Activated T-cell treated with anti-CD3 and anti-CD28 coated beads for 24 hours (primary cell): ENCODE measurements at places on chromosomes 12 and 14.

- no peak for DNase-seq
Measured at GRCh38 chr12:53585448-53586125, 40.6 kb downstream of the ATF7 start.

- DNase-seq, result no peak
Measured at GRCh38 chr14:22231018-22231417, 358.0 kb downstream of the DAD1 start.

GRCh38 chr14:66099931-66100330 is 386.2 kb upstream of the CCDC196 start:
- DNase-seq, result no peak

- no peak for DNase-seq
Measured at GRCh38 chr12:39327965-39328364, 115.0 kb downstream of the KIF21A start.

DNA sequence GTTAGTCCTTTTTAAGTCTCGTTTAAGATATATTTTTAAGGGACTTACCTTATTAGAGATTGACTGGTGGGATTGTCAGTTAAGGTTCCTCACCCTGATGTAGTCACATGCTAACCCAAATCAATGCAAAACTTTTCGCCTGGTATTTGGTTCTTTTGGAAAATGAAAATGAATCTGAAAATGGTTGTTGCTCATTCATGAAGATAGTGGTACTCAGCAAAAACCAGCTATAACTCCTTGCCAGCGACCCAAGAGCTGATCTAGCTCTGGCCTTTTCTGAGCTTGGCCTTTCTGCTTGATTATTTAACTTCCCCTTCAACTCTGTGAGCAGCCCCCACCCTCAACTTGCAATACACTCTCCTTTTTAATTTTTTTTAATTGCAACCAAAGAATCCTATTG is 85.0 kb upstream of the GTF2A1 start:
- DNase-seq, result no peak

DNA sequence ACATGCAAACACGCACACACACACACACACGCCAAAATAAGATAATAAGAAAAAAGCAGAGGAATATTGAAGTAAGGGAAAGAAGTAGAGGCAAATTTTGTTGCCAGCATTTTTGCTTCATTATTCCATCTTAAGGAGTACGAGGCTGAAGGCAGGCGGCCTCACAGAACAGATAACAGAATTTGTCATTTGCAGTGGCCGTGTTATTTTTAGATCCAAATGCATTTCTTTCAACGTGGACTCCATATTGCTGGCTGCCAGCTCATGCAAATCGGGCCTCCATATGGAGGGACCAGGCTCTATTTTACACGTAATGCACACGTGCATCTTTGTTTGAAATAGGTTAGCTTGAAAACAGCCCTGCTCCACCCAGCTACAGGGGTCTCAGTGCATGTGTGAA is 172.9 kb downstream of the RBM19 start:
- no peak for DNase-seq

DNA sequence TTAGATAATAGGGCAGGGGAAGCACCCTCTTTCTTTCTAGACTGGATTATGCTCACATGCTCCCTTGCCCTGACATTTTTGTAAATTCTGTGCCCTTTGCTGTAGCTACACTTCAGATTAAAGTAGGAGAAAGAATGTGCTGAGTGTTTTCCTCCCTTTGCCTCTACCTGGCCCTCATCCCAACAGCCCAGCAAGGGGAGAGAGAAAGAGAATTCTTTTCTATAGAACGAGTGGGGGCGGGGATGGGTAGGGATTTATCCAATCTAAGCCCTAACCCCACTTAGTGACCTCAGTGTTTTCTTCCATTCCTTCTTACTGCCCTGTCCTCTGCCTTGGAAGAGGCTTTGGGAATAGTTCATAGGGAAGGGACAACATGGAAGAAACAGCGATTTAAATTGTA is 13.5 kb downstream of the GPR84 start:
- no peak for DNase-seq

GRCh38 chr12:47755655-47756562 is 2.8 kb downstream of the RAPGEF3 start:
- peak; percentile 17 for DNase-seq

DNA sequence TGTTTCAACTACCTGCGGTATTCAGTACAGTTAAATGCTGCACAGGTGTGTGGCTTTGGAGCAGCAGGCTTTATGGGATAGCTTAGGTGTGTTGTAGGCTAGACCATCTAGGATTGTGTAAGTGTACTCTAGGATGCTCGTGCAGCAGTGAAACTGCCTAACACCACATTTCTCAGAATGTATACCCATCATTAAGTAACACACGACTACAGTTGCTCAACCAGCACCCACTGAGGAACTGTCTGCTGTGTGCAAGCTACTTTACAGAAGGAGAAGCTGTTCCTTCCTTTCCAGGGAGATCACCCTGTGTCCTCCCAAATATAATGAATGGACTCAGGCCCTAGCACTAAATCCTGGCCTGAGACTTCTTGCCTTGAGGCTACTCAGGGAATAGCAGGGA is 94.8 kb downstream of the SLC24A4 start:
- no peak for DNase-seq

DNA sequence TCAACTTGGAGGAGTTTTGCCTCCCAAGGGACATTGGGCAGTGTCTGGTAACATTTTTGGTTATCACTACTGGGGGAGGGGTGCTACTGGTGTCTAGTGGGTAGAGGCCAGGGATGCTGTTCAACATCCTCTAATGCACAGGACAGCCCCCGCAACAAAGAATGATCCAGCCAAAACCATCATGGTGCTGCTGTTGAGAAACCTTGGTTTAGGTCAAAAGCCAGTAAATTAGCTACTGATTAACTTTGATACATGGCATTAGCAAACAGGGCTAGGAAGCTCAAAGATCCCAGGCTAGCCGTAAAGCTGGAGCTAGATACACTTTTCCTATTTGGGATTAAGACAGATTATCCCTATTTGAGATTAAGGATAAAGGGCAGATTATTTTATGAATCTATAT is 8.8 kb downstream of the ALKBH2 start:
- DNase-seq, result no peak

DNA sequence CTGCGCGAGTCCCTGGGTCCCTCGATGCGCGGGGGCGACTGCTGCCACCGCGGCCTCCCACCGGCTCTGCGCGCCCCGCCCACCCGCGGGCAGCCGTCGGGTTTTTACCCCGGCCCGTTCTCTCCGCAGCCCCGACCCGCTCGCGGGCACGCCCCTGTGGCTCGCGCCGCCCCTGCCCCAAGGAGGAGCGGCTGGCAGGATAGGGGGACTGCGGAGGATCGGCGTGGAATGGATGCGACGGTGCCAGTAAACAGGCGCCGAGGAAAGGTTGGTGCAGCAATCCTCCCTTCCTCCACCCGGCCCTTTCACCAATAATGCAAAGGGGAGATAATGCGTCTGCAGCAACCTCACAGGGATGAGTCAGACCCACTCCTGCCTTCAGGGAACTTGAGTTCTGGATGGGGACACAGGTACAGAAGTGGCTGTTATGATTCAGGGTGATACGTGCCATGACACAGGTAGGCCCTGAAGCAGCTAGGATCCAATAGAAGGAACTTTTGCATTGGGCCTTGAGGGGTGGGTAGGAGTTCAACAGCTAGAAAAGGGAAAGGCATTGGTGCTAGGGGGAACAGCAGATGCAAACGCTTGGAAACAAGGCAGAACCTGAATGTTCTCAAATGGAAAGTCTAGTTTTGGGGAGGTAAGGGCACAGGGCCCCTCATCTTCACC is 554 bp upstream of the DEGS2 start:
- DNase-seq, result no peak

DNA sequence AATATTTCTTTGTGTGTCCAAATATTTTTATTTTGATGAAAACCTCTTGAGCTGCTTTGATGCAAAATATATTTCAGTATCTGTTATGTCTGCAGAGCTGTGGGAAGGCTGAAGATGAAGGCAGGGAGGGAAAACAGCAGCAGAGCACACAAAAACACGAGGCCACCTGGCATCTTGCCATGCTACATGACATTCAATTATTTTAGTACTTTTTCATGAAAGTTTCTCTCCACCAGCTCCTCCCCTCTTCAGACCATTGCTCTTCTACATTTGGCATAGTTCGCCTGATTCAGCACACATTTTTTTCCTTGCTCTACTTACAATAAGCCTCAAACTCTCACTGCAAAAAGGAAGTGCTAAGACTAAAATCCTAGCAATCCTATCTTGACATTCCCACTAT is 4.6 kb upstream of the ALX1 start:
- DNase-seq, result no peak

GRCh38 chr12:115660211-115660805 is 617.2 kb downstream of the MED13L start:
- DNase-seq, result no peak

DNA sequence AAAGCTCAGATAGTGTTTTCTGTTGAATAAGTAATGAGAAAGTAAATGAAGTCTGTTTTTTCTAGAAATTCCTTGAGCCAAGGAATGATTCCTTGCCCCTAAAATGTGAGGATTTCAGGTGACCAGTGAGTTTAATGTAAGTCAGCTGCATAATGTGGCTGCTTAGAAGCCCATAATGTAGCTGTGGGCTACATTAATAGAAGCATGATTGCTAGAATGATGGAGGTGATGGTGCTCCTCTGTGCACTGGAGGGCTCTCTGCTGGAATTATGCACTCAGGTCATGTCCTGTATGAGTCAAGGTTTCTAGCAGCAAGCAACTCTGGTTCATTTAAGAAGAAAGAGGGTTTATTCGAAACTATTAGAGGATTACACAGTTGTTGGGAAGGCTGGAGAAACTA is 19.6 kb upstream of the PWP1 start:
- DNase-seq, result no peak

GRCh38 chr12:46367351-46368029 is 5.1 kb downstream of the SLC38A2 start:
- DNase-seq, result no peak

DNA sequence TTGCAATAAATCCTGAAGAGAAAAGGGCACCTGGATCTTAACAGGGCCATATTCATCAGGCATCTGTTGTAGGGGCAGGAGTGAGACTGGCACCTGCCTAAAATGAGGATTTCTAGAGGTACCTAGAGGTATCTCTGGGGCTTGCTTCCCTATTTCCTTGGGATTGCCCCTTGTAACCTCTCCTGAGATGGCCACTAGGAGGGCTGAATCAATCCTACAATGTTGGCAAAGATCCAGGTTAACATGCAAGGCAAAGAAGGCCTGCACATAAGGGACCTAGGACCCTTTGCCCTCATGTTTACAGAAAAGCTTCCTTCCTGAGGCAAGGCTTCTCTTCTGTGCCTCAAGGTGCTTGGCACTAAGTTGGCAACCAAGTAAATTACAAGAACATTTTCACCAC is 25.8 kb upstream of the CLEC4E start:
- DNase-seq, result no peak

GRCh38 chr12:87667378-87667777 is 361.8 kb downstream of the C12orf50 start:
- DNase-seq, result no peak

GRCh38 chr14:56694609-56695008 is 115.0 kb downstream of the TMEM260 start:
- no peak for DNase-seq

DNA sequence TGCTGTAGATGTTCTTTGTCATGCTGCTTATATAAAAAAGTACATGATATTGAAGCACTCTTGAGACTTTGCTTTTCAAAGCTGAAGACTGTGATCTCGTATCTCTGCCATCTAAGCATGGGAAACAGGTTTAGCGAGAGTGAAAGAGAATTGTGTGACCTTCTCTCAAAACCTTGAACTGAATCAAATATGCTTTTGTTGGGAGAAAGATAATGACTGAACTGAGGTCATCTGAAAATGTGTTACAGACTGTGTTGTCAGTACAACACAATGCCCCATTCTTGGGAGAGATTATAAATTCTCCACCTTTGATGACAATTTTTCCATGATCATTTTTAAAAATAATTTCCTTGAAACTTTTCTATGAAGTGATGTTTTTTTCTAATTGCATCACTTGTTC is 272.1 kb upstream of the SEL1L start:
- DNase-seq, result no peak

GRCh38 chr14:103094406-103095209 is at the start of gene EXOC3L4:
Gene EXOC3L4 (plus strand): TSS chr14:103094725. CDS start chr14:103100220, 5,495 bp downstream.
- no peak for DNase-seq

DNA sequence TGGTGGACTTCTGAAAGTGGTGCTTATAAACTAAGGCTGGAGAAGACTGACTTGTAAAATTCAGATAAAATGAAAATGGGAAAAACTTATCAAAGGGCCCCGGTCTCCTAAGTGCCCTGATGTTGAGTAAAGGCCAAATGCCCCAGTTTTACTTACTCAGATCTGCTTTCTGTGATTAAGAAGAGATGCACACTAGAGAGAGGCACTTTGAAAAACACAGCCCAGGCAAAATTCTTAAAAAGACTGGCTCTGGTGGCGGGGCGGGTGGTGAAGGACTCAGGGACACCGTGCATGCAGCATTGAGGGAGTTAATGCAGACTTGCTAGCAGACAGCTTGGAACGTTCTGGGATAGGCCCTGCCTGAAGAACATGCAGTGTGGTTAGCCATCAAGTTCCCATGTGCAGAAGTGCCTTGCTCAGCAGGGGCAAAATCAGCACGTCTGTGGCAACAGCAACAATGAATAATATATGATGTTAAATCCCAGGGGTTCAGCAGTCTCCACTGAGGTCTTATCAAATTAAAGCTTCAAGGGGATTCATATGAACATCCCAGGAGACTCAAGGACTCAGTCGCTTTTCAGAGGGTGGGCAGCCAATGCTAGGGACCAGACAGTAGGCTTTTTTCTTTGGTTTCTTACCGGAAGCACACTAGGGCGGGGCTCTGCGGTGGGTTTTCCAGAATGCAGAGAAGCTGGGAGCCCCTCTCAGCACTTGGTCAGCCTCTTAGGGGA is 105.0 kb downstream of the DAD1 start:
- no peak for DNase-seq

GRCh38 chr14:70177081-70177800 is 11.5 kb downstream of the SLC8A3 start:
- DNase-seq, result no peak

- no peak for DNase-seq
Measured at GRCh38 chr14:100762901-100763300, 36.2 kb downstream of the DLK1 start.

DNA sequence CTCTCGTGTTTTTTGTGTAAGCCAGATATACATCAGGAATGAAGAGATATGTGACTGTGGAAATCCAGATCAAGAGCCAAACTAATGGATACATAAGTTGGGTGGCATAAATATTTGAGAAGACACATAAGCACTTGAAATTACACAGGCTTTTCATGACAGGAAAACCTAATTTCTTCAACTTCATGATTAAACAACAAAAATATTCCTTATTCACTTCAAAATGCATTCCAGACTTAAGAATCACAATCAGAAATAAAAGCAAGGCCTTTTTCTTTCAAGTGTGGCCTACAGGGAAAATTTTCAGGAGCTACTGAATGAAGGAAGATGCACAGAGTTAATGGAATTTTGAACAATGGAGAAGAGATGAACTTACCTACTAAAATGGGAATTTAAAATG is 515.6 kb downstream of the FOXG1 start:
- no peak for DNase-seq

GRCh38 chr12:7403466-7403865 is 40.5 kb downstream of the CD163L1 start:
- no peak for DNase-seq

DNA sequence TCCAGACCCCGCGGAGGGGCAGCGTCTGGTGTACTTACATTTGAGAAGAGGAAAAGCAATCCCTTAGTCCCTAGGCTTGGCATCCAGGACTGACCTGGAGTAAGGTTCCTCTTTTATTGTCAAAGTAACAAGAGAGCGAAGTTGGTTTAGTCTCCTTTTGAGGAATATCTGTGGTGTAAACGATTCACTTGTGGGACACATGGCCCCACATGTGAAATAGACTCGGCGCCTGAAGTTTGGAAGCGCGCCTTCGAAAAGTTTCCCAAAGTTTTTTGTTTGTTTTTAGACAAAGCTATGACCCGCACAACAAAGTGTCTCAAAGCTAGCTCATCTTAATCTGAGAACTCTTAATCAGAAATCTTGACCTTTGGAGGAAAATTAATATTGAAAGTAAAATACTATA is 744 bp downstream of the STYX start:
- no peak for DNase-seq
